Kidney (tissue), 22 donors: ENCODE measurements at places on chromosomes 5 and 9. TPM values are rescaled to one million over a fixed set of nuclear protein-coding genes. Genes with fewer than 3 reads are reported as not detected.

Gene PRSS3
- polyA plus RNA-seq: 2.8 TPM

Gene ANP32B
- polyA plus RNA-seq: 101 TPM

Gene RANBP17
- 2.0 TPM for polyA plus RNA-seq

Gene FBP2
- polyA plus RNA-seq: not detected

DNA sequence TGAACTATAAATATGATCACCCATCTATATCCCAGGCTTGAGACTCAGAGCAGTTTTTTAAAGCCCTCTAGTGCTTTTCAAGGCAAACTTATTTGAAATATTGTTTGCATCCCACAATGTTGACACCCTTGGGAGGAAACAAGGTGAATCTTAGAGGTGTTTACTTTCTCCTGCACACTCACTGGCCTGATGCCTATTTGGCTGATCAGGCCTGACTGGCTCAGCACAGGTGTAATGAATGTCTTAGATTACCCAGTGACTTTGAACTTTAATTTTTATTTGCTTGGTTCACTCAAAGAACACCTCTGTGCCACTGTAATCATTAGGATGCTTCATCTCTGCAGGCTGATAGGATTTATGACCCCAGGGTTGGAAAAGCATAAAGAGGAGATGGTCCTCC lies 158.3 kb downstream of the KCTD16 start:
- no peak for DNase-seq

DNA sequence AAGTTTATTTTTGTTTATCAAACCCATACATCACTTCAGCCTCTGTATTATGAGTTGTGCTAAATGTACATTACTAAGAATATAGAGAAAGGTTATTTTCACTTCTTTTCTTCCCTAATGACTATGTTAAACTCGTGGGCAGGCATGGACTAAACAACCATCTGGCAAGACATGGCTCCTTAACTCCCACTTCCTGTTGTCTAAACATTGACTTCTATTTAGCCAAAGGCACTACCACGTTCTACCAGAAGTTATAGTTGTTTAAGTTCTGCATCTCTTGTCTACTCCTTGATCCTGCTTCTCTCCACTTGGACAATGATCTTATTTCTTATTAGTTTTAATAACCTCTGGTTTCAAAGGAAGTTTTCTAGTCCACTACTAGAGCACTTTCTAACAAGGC lies 136.1 kb downstream of the MACIR start:
- no peak for DNase-seq

- no peak for DNase-seq
Measured at GRCh38 chr9:113854310-113854709, 21.8 kb upstream of the ZNF618 start.
